T-helper 2 cell (primary cell): ENCODE measurements at places on chromosomes 2 and 18.

GRCh38 chr2:121103960-121104359, 181.0 kb downstream of the TFCP2L1 start:
- DNase-seq = no peak

DNA sequence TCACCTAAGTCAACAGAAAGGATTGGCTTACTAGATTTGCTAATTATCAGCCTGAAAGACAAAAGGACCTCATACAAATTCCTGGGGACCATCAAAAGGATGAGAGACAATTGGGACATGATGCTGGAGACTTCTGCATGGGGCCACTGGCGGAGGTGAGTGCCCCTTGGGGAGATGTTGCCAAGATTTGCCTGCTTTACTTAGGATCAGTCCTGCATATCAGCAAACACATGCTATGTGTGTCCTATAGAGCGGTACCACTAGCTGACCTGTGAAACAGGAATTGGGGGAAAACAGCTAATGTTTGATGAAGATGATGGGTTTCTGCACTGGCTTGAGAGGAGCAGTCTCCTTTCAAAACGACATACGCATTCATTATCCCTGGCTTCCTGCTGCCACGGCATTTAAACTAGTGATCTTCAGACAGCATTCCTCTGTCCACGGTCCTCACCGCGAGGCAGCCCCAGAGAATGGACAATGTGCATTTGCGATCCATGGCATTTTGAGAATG, 104.2 kb downstream of the TGIF1 start:
- no peak for DNase-seq

- no peak for DNase-seq
Observed at GRCh38 chr2:67070826-67071225, 326.3 kb upstream of the ETAA1 start.

DNA sequence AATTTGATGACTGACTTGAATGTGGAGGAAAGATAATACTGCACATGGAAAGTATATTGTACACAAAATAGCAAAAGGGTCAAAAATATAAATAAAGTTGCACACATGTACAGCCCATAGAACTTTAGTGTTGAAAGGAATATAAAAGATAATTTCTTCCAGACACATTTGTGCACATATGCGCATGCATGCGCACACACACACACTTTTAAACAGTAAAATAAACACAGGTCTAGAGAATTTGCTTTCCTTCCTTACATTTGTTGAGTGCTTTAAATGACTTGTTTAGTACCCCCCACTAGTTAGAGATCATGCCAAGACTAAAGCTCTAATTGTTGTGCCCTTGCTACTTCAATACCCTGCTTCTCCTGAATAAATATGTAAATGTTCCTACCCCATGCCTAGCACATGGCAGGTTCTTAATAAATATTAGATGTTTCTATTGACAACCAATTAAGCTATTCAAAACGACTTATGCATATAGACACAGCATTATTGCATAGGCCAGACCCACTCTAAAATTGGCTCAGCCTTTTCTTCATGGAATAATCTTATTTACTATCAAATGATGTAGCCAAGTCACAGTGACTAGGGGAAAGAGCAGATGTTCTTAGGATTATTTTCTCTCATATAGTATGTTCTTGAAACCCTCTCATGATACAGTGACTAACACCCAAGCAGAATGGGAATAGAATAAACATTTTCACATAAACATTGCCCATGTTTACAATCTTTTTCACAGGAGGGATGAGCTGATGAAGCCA, 165.5 kb upstream of the ACVR2A start:
- DNase-seq = no peak

- no peak for DNase-seq
Observed at GRCh38 chr2:161139098-161139987, 20.9 kb upstream of the TANK start.

GRCh38 chr2:1306014-1306686, 107.1 kb upstream of the TPO start:
- DNase-seq = no peak

DNA sequence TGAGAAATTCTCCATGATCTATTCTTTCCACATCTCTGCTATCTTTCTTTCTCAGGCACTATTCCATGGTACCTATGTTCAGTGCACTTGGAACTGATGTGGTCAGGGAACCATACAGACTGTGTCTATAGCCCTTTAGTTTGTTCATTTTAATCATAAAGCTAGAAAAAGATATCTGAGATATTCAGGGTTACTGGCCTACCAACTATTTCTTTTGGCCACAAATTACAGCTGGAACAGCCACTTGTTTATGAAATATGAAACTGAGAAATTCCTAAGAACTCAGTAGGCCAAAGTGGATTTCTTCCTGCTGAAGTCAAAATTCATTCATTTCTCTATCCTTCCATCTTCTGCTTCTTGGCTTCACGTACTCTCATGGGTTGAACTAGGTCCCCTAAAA, 22.8 kb upstream of the LYPD1 start:
- no peak for DNase-seq

DNA sequence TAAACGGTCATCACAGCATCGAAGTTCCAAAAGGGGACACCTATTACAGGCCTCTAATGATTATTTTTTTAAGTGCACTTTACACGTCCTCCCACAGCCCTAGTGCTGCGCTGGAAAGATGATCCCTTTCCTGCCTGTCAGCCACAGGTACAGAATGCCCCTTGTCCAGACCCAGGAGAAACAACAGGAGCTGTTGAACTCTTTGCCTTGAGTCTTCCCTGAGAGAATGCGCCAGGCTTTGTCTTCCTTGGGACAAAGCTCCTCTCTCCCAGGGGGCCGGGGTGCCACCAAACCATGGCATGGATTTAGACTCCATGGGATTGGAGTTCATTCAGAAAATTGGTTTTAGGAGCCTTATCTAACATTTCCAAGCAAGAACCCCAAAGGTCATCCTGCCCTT, 319.0 kb upstream of the SOX11 start:
- no peak for DNase-seq

- DNase-seq = no peak
Observed at GRCh38 chr2:226906163-226906693, 70.4 kb downstream of the RHBDD1 start.

DNA sequence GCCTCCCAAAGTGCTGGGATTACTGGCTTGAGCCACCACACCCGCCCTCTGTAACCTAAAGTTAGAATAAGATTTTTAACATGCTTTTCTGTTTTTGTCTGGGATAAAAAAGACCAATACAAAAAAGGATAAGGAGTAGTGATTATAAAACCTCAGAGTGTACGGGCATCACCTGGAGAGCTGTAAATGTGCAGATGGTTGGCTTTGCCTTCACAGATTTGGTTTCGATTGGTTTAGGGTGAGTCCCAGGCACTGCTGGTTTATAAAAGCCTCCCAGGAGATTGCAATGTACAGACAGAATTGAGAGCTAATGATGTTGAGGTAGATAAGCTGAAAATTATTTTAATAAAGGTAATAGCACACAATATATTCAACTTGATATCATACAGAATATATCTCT, 289.7 kb upstream of the FSHR start:
- DNase-seq = no peak
